ENCODE measurements at places on chromosomes 16 and 17.

GRCh38 chr16:87375426-87376135 is 8.0 kb downstream of the FBXO31 start:
- no peak for DNase-seq

DNA sequence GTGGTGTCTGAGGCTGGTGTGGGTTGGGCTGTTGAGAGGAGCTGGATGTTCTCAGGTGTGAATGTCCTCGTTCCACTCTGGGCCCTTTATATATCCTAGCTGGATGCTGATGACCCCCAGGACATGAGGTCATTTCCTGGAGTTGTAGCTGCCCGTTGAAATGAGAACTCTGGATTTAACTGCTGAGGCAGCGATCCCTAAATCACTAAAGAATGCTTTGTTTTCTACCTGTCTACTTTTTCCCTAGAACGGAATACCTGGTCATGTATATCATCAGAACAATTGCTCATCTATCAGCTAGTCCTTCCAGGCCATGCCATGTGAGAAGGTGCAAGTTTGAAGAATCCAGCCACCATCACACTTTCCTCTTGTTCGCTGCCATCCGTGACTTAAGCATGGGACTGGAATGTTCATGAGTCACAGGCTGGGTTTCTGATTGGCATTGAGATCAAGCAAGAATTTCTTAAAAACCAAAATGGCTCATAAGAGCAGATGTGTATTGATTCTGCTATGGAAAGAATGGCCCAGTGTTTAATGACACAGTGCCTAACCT is at the start of gene KRTAP2-3:
Gene KRTAP2-3, minus strand, starts transcription at position 63 of the 553 bp plus-strand sequence. CDS start 64 bp downstream, outside the sequence.
- no peak for DNase-seq

DNA sequence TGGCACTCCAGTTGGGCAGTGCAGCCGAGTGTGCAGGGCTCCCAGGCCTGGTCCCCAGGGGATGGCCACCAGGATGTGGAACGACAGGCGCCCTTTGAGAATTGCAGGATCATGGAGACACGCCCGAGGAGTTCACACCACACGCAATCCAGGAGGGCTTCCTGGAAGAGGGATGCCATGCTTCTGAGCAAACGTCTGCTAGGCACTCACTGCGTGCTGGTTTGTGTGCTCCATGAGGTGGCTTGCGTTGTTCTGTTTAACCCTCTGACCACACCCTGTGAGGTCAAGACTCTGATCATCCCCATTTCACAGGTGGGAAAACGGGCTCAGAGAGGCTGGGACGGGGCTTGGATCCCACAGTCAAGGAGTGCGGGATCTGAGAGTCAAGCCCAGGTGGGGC is 32.6 kb upstream of the ZFPM1 start:
- DNase-seq, result no peak

DNA sequence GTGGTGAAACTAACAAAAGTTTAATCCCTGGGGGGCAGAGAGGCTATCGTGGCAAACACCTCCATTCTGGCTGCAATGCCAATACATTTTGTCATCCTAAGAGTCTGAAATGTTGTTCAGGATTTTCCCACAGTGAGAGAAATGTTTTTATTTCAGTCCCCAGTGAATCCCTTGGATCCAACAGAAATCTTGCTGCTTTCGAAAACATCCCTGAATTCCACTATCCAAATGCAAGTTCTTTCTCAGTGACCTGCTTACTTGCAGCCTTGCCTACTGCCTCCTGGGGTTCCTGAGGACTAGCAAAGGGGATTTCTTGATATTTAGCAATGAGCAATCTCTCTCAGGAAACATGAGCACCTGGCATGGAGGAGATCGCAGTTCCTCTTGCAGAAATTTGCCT is 202.1 kb upstream of the IRX3 start:
- DNase-seq, result no peak

GRCh38 chr16:55039511-55039910 is 108.8 kb downstream of the IRX5 start:
- peak; percentile 34 for DNase-seq

- DNase-seq, result peak; percentile 87
Measured at GRCh38 chr17:82457073-82457928, 1.2 kb upstream of the NARF start.

- DNase-seq, result no peak
Measured at GRCh38 chr16:17459903-17460521, 10.7 kb downstream of the XYLT1 start.

- peak; percentile 81 for DNase-seq
Measured at GRCh38 chr17:38914741-38915638, 10.4 kb upstream of the LASP1NB start.

DNA sequence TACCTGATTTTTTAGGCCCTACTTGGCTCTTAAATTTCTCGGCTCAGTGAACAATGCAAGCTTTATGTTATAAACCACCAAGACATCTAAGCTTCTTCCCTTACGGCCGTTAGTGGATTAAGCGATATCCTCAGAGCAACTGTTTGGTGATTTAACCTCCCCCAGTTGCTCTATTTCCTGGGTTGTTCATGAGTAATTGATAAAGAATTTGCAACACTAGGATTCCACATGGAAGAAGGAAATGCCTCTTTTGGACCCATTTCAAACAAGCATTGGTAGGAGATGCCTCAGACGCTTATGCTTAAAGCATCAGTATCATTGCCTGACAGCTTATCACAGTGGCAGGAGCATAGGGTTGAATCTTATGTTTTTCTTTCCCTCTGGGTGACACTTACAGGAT is 65.3 kb downstream of the RBFOX1 start:
- no peak for DNase-seq

- no peak for DNase-seq
Measured at GRCh38 chr16:56933828-56934598, 2.1 kb downstream of the HERPUD1 start.

- no peak for DNase-seq
Measured at GRCh38 chr17:63595132-63595531, 5.6 kb upstream of the TACO1 start.

DNA sequence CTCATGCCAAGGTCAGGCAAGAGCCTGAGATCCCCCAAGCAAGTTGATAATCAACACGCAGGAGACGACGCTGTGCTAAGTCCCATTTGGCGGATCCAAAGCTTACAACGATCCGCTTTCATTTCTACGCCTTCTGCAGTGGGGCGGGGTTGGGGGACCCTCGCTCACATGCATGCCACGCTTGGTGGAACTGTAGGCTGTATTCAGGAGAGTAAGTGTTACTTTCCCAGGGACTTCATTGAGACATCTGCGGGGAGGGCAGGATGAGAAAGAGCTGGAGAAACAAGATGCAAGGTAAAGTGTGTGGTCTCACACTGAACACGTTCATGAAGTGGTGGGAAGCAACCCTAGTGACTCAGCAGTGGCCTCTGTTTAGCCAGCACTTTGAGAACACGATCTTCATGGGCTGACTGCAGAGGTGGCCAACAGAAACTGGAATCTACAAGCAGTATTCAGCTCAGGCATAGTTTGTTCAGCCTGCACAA is 100.5 kb downstream of the XYLT1 start:
- DNase-seq, result no peak

- no peak for DNase-seq
Measured at GRCh38 chr17:82517230-82517865, 2.2 kb upstream of the FOXK2 start.

GRCh38 chr17:73773702-73774101 is 129.5 kb upstream of the SDK2 start:
- no peak for DNase-seq

GRCh38 chr17:50680126-50680525 is 27.6 kb downstream of the ANKRD40 start:
- no peak for DNase-seq
